ENCODE measurements at places on chromosomes 1 and 21.

GRCh38 chr1:62964141-62964540 lies 180.2 kb downstream of the ATG4C start:
- DNase-seq: no peak

DNA sequence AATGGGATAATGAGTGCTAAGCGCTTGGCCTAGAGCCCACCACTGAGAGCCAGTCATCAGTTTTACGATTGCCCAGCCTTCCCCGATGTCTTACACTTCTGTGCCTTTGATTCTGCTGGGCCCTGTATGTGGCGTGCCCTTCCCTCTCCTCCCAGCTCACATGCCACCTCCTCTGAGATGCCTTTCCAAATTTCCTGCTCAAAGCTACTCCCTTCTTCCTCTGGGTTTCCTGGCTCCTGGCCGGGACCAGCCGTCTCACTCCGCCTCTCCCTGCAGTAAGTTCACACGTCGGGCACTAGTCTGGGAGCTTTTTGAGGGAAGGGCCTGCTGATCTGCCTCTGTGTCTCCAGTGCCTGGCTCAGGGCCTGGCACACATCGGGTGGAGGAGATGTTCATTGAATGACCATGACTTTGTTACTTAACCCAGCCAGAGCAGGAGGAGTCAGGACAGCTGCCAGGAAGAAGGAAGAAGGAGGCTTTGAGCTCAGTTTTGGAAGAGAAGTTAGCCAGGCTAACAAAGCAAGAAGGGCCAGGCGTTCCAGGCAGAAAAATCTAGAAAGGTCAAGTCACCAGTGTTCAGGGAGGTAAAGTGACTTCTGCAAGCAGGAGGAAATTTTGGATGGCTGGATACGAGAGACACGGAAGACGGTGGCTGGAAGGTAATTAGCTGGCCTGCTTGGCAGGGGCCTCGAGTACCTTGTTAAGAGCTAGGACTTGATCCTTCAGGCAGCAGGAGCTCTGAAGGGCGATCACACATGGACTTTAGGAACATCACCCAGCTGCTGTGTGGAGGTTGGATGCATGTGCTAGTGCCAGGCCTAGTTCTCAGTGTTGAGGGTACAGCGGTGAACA lies 63.6 kb downstream of the EPHB2 start:
- no peak for DNase-seq

- no peak for DNase-seq
These were observed 7.6 kb downstream of the EFHD2 start for GRCh38 chr1:15417059-15417934.

DNA sequence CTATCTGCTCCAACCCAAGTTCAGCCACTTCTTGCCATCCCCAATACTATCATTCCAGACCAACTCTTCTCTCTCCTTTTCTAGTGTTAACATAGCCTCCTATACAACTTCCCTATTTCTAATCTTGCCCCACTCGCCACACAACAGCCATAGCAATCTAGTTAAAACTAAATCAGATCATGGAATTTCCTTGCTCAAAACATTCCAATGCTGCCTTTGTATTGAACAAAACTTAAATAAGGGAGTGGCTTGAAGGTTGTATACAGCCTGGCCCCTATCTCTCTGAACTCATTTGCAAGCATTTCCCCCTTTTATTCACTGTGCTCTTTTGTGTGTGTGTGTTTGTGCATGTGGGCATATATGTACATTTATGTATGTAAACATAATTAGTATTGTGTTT lies 118.1 kb upstream of the SGIP1 start:
- DNase-seq: no peak

GRCh38 chr1:41456847-41457540 lies 27.5 kb downstream of the EDN2 start:
- no peak for DNase-seq

DNA sequence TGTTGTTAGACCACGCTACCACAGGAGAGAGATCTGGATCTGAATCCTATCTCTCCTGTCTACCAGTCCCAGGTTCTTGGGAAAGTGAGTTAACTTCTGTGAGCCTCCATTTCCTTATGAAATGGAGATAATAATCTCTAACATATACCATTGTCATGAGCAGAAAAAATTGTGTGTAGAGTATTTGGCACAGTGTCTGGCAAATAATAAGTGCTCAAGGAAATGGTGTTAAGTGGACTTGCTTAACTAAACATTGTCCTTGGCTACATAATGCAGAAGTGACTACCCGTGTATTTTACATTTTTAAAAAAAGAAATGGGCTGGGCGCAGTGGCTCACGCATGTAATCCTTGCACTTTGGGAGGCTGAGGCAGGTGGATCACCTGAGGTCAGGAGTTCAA lies 217.4 kb downstream of the KCNH1 start:
- DNase-seq: no peak

GRCh38 chr1:114024049-114024448 lies 44.8 kb downstream of the OLFML3 start:
- no peak for DNase-seq

DNA sequence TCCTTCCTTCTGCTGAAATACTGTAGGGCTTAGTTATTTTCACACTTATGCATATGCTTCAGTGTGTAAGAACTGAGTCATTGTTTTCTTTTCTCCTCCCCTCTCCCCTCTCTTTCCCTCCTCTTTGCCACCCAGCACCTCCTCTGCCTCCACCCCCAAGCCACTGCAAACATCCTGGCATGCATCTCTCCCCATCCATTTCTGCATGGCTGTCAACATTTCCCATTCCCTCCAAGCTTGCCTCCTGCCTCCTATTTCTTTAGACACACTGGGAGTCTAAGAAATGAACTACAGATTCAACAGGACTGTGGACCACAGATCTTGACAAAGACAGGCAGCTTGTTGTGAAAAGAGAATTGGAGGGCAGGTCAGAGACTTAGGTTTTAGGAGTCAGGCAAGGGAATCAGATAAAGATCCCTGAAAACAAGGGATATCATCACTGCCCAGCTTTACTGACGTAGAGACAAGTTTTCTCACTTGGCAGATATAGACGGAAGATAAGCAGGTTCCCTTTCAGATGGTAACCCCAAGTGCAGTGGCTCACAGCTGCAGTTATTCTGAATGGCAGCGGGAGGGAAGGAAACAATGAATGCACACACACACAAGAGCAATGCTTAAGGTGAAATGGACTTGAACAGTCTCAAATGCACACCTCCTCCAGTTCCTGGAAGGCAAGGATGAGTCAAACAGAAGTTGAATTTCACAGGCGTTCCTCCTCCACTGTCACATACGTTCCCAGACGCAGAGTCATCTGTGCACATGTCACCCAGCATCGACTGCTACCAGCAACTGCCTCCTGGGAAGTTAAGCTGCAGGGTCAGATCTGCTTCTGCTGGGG lies 56.1 kb downstream of the HIVEP3 start:
- peak; percentile 44 for DNase-seq

DNA sequence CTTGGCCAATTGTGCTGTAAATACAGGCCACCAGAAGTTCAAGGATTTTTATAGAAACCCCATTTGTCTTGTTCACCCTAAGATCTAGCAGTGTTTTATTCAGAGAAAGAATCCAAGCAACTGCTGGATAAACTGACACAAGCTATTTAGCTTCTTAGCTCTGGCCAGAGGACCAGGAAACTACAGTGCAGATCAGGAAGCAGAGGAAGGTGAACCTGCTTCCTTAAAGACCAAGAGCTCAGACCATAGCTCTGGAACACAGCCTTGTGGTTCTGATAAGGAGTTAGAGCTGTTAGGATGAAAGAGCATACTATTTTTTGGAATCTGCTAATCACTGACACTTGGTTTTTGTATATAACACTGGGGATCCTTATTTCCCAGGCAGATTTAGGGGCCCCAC lies 5.2 kb upstream of the CCDC17 start:
- DNase-seq: no peak

DNA sequence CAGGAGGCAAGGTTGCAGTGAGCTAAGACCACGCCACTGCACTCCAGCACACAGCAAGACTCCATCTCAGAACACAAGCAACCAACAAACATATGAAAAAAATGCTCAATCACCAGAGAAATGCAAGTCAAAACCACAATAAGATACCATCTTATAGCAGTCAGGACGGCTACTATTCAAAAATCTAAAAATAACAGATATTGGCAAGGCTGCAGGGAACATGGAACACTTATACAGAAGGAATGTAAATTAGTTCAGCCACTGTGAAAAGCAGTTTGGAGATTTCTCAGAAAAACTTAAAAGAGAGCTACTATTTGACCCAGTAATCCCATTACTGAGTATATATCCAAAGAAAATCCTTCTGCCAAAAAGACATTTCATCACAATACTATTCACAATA lies 27.6 kb upstream of the POGK start:
- no peak for DNase-seq

Measured in activated CD4-positive, alpha-beta T cell treated with anti-CD3 and anti-CD28 coated beads for 24 hours (primary cell).